ENCODE measurements at places on chromosomes 11 and 22.
A peak's percentile ranks its signal among the peaks of the same experiment; 100 is the strongest.

DNA sequence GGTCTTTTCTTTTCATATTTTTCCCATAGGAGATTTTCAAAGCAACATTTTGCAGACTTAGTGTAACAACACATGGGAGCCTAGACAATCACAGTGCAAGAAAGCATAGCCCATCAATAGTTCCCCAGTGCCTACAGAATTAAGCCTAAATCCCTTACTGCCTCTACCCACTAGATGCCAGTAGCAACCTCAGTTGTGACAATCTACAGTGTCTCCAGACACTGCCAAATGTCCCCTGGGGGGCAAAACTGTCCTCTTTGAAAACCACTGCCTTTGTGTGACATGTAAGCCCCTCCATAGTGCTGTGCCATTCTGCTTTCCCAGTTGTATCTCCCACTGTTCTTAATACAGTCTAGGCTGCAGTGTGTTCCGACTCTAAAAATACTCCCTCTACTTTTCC lies 1329.0 kb downstream of the LRRC4C start:
- no peak for DNase-seq

- DNase-seq = no peak
Measured at GRCh38 chr11:95331161-95331560, 100.2 kb upstream of the SESN3 start.

- no peak for DNase-seq
Measured at GRCh38 chr11:28621753-28622152, 513.6 kb downstream of the METTL15 start.

- DNase-seq = no peak
Measured at GRCh38 chr11:31412946-31413345, 43.3 kb downstream of the DNAJC24 start.

GRCh38 chr11:95084509-95084908 lies 5.1 kb upstream of the ENDOD1 start:
- DNase-seq = no peak

DNA sequence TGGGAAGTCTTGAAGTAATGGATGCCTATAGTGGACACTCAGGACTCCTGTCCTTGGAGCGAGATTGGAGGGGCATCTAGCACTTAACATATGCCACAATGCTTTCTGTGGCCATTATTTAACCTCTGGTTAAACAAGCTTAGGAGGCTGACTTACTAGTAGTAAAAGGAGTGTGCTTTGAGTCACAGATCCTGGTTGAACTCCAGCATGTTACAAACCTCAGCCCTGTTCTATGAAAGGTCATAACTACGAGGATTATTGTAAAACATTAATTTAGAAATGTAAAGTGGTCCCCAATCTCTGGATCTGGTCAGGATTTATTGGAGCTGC lies 1.1 kb upstream of the LBHD1 start:
- DNase-seq = no peak

DNA sequence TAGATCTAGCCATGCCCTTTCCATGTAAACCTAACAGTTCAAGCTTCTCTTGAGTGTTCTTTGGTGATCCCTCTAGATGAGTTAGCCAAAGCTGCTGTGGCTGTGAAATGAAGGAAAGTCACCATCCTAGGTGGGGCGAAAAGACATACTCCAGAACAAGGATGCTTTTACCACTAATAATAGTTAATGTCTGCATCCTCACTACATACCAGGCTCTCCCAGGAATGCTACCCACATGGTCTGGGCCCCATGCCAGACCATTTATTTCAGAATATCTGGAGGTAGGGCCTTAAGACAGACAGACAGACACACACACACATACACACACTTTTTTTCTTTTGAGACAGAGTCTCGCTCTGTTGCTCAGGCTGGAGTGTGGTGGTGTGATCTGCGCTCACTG lies 14.7 kb downstream of the ABTB2 start:
- no peak for DNase-seq

- peak; percentile 18 for DNase-seq
Measured at GRCh38 chr11:74321487-74322188, 10.2 kb upstream of the P4HA3 start.

DNA sequence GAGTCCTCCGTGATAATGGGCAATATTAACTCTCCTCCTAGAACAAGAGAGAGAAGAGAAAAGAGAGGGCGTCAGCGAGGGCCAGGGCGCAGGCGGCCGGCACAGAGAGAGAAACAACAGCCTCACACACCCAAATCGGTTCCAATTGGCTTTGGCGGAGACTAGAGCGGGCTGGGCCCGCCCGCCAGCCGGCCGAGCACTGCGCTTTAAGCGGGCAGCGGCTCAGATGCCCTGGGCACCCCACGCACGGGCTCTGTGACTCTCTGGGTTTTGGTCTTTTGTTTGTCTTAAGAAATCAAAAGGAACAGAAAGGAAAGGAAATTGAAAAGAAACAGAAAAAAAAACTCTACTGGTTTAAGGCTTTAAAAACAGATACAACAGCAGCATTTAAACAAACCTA lies 17.0 kb downstream of the SLC22A12 start:
- no peak for DNase-seq

- DNase-seq = no peak
Measured at GRCh38 chr22:38347944-38348750, 30.9 kb upstream of the CSNK1E start.

GRCh38 chr22:38467904-38468442 lies at the start of gene KDELR3:
KDELR3 (plus strand) TSS chr22:38468096; CDS start chr22:38468234, 138 bp downstream.
- peak; percentile 59 for DNase-seq

GRCh38 chr11:86594746-86595145 lies 77.7 kb downstream of the ME3 start:
- no peak for DNase-seq

DNA sequence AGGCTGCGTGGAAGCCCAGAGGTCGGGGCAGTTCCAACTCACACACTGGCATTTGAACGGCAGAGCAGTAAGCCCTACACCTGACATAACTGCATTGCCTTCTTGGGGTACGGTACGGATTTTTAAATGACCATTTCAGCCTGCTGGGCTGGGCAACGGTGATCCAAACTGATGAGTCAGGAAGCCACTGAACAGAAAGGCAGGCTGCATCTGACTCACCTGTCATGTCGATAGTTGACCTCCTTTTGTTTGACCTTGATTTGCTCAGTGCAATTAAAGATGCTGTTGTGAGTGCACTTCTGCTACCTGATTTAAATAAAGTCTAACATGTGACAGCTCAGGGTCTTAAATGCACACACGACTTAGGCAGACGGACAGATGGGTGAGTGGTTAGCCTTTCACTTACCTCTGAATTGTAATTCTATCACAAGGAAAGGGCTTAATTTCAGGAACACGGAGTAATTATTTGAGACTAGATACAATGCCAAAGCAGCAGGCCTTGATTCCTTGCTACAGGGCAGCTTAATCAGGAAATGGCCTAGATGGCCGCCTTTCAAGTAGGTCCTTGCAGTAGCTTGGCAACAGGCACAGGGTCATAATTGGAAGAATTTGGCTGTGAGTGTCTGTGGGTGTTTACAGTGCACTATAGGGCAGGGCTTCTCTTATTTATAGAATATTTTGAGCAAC lies 52.2 kb downstream of the BMAL1 start:
- DNase-seq = no peak

Measured in CD4-positive, alpha-beta T cell treated with Interleukin-6 for 4 hours (primary cell).